ENCODE measurements at places on chromosomes 12 and 14. TPM values are rescaled to one million over a fixed set of nuclear protein-coding genes. Genes with fewer than 3 reads are reported as not detected.

Gene RNU4-1
- total RNA-seq, result 1,482 TPM

Gene ADSS1
- 3.5 TPM for total RNA-seq

Gene NEUROD4
- not detected for total RNA-seq

Gene KRT1
- total RNA-seq, result 0.19 TPM

Gene ACRBP
- total RNA-seq, result 11.1 TPM
